NCI-H2081 treated with DMSO at 0.1 percent for 48 hours (cell line): ENCODE measurements at places on chromosomes 11 and 22.

DNA sequence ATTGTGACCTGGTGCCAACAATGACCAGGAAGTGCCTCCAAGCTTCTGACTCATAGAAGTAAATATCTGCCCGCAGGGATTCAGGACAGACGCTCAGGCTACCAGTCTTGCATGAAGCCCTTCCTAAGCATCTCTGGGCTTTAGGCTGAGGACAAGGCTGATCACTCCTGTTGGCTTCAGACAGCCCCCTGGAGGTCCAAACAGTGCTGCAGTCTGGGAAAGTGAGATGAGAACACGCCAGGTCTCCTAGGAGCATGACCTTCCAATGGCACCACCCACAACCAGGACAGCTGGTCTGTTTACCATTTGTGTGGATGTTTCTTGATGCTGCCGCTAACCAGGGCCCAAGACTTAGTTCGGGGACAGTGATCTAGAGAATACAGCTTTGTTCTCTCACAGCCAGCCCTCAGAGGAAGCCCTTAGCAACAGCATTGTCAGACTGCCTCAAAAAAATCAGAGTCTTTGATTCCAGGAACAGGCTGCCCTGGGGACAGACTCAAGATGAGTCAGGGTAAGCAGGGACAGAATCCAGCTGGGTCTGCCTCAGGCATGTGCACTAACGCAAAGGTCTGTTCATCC lies 111.2 kb downstream of the ZNF280B start:
- no peak for DNase-seq

DNA sequence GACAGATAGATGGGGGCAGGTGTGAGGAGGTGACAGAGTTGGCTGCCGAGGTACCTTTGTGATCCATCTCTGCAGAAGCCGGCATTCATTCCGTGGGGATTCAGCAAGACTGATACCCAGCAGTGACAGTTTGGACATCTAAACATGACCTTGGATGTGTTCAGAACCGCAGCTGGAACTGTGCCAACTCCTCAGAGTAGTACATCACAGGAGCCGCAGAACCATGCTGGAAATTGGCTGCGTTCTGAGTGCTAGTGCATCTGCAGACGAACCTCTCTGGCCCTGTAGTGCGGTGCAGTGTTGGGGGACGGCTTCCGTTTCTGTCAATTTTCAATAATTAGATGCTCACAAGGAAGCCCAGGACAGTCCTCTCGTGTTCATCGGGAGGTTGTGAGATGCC lies 772.1 kb downstream of the NTM start:
- DNase-seq, result no peak

GRCh38 chr22:30291058-30291892 lies 2.0 kb upstream of the CASTOR1 start:
- no peak for DNase-seq

GRCh38 chr11:69662021-69662698 lies 13.0 kb downstream of the LTO1 start:
- no peak for DNase-seq

DNA sequence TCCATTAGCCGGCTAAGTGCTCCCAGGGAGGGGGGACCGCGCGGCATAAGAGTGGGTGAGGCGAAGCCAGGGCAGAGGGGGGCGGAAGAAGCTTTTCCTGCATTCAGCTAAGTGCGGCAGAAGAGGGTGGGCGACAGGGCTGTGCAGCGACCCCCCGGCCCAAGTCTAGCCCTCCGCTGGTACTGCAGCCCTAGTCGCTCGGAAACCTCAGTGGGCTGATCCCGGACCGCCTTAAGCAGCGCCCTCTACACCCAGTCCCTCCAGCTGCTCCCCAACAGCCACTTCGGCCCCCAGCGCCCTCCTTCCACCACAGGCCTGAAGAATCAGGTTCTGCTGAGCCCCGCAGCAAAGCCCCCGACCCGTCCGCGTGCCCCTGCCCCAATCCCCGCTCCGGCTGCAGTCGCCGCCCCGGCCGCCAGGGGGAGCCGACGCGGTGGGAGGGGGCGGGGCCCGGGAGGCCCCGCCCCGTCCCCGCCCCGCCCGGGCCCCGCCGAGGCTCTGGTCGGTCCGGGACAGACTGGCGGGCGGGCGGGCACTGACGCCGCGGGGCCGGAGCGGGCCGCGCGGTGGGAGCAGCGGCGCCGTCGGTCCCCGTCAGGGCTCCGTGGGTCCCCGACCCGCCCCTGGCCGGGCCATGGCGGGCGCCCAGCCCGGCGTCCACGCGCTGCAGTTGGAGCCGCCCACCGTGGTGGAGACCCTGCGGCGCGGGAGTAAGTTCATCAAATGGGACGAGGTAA lies at the start of gene PLCB3:
Gene PLCB3, plus strand, starts transcription at position 515 of the 737 bp plus-strand sequence. Its CDS starts 120 bp downstream, at position 635.
- DNase-seq, result no peak

GRCh38 chr11:2706321-2706720 lies 6.5 kb upstream of the KCNQ1OT1 start:
- DNase-seq, result no peak

- DNase-seq, result no peak
These were observed 37.1 kb upstream of the CELSR1 start for GRCh38 chr22:46574438-46574992.

- DNase-seq, result no peak
These were observed 227.1 kb downstream of the DDX10 start for GRCh38 chr11:108891909-108892511.

DNA sequence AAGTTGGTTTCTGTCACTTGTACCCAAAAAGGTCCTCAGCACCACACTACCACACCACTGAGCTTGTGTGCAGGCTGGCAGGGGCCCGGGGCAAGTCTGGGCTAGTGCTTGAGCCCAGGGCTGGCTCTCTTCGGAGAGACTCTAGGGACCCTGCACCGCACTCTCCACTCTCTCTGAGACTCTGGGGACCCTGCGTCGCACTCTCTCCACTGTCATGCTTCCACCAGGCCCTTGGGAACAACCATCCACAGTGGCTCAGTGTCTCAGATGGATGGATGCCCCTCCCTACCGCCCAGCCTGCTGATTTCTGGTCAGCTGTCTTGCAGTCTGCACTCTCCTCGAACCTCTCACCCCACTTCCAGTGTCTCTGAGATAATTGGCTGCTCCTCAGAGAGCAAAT lies 2.0 kb upstream of the SBF1 start:
- DNase-seq, result no peak

DNA sequence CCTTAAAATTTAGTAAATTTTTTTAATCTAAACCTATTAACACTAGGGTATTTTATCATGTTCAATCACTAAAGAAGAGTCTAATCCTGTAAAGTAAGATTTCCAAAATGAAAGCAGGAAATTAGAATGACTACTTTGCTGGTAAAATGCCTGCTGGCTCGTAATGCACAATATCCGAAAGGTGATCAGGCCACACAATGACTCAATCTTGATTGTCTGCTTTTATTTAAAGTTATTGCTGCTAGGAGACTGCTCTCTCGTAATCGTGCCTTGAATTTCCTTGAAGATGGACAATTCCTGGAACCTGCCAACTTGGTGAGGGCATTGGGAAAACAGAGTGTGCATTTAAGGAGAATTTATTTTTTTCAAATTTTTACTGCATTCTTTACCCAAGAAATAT lies 1786.5 kb upstream of the RAG2 start:
- no peak for DNase-seq

GRCh38 chr11:33970984-33971466 lies 79.1 kb upstream of the LMO2 start:
- DNase-seq, result no peak

GRCh38 chr11:44096360-44097185 lies 1.1 kb downstream of the EXT2 start:
- DNase-seq, result no peak

DNA sequence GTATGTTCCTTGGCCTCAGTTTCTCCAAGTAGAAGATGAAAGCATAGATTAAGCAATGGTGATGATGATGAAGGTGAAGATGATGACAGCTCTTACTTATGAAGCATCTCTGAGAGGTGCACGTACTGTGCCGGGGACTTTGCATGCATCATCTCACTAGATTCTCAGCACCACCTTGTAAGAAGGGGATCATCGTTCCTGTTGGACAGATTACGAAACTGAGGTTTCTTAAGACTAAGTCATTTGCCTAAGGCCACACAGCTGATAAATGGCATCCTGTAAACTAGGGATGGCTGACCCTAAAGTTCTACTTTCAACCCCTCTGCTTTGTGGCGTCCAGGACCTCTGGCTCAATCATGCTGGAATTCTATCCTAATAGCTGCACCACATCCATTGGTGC lies 8.7 kb downstream of the MS4A15 start:
- no peak for DNase-seq

DNA sequence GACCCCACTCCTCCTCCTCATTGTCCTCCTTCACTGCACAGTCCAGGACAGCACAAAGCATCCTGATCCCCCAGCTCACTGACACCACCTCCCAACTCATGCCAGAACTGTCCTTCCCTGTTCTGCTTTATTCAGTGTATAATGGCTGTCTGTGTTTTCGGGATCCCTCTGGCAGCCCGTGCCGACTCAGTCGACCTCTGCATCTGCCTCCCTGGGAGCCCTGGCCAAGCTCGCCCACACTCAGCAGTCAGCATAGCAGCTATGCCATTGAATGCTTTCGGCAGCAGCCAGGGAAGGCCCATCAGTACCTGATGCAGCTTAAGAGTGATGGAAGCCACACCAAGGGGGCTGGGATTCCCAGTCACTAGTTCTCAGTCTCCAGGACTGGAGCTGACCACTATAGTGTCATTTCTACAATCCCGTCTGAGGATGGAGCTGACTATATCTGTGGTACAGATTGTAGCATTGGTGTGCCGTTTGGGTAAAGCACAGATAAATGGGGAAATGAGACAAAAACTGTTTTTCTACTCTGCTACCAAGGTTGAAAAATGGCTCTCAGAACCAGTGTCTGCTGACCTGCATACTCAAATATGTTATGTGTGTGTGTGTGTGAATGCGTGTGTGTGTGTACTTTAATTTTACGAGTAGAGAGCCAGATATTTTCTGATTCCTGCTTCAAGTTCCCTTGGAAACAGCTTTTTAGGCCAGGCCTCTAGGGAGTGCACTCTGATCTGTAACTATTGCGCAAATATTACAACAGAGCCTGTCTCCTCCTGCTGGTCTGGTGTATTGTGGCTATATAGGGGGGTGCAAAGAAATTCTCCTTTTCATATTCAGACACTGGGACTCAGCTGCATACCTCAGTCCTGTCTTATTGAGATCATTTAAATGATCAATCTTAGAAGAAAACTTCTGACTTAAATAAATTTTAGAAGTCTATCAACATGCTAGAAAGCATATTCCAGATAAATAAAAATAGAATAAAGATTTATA lies 78.8 kb upstream of the TOP3B start:
- peak; percentile 17 for DNase-seq

DNA sequence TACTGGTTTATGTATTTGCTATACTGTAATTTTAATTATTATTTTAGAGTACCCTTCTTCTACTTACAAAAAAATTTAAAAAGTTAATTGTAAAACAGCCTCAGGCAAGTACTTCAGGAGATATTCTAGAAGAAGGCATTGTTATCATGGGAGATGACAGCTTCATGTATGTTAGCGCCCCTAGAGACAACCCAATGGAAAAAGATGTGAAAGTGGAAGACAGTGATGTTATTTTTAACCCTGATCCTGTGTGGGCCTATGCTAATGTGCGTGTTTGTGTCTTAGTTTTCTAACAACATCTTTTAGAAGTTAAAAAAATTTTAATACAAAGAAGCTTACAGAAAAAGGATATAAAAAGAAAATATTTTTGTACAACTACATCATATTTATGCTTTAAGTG lies 205.0 kb downstream of the FAM76B start:
- DNase-seq, result no peak

GRCh38 chr11:35780951-35781860 lies 118.6 kb downstream of the TRIM44 start:
- DNase-seq, result no peak

DNA sequence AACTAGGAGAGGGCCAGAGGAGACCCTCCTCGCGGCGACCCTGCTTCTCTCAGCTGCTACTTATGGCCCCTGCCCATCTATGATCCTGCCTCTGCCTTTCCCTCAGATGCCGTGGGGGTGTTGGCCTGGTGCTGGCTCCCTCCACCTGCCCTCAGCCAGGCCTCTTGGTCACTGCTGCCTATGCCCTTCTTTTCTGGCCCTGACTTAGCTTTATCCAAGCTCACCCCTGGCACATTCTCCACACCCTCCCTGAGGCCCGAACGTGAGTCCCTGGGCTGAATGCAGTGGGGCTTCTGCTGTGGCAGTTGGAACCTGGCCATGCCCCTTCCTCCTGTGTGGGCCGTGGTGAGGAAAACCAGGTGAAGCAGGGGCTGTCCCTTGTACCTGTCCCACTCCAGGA lies 19.8 kb upstream of the SUSD2 start:
- no peak for DNase-seq

DNA sequence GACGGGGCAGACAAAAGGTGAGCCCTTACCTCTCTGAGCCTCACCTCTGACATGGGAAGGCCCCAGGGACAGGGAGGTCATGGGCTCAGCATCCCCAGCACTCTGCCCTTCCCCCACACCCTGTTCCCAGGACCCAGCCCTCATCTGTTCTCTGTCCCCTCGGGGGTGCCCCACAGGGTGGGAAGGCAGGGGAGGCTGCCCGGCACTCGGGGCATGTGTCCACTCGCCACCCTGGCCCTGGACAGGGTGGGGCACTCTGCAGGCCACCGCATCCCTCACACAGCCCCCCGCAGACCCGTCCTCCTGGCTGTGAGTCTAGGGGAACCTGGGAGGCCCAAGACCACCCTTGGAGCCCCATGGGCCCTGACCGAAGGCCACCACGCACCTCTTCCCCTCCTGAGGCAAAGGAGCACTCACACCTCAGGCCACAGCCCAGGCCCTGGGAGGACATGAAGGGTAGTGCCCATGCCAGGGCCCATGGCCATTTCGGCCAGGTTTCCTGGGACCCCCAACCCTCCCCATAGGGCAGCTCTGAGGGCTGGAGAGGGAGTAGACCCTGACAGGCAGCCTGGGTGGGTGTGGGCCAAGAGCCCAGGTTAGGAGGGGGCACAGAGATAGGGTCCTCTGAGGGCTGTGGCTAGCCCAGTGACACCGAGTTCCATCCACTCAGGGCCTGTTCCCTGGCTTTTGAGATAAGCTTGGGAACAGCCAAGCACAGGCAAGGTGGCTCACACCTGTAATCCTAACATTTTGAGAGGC lies 193.1 kb downstream of the IGLL1 start:
- DNase-seq, result no peak
